Iris pigment epithelial cell (primary cell): ENCODE measurements at places on chromosomes 11 and 22.
A peak's percentile ranks its signal among the peaks of the same experiment; 100 is the strongest.

DNA sequence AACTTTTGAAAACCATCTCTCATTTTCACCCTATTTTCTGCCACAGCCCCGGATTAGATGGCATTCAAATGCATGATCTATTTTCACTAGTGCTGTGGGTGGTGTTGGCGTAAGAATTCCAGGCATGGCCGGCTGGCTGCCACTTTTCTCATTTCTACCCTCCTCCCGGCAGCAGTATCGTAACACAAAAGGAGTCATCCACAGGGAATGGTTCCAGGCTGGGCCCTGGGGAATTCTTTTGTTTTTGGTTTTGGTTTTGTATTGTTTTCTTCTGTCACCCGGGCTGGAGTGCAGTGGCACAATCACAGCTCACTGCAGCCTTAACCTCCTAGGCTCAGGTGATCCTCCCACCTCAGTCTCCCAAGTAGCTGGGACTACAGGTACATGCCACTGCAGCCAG is 13.8 kb downstream of the JAML start:
- DNase-seq, result no peak

GRCh38 chr11:133900176-133901105 is 55.1 kb upstream of the SPATA19 start:
- DNase-seq, result no peak

GRCh38 chr11:93983542-93984195 is 37.5 kb upstream of the HEPHL1 start:
- DNase-seq, result no peak

DNA sequence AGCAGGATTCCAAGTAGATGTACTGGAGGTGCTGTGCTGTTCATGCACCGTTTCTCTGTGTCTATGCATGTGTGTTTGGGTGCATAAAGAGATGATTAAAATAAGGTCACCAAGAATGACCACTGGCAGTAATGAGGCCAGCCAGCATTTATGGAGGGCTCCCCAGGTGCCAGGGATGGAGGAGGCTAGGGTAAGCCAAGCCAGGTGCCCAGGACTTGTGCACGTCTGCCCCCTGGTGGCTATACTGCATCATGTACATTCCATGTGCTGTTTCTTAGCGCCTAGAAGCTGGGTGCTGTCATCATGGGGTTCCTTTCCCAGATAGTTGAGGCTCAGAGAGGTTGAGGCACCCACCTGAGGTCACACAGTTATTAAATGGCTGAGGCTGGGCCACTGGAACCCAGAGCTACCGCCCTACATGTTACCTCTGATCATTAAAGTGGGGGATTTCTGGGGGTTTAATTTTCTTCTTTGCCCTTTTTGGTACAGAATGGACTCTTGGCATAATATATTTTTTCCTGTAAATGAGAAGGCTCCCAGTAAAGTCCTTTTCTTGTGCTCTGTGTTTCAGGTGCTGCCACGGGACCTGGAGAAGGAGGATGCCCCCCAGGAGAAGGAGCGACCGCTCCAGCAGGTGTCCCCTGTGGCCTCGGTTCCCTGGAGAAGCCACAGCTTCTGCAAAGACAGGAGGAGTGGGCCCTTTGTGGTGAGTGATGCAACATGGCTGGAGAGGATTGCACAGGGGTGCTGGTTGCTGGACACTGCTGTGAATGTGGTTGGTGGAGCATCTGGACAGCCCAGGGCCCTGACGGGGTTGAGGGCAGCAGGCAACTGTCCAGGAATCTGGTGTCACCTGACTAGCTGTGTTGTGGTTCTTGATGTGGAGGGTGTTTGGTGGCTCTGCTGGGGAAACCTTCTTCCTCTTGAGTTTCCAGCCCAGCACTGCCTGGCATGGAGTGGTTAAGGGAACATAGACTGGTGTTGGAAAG is 96.4 kb downstream of the KIAA1671 start:
- DNase-seq, result peak; percentile 53

GRCh38 chr11:62513626-62514025 is 33.0 kb downstream of the AHNAK start:
- DNase-seq, result no peak

DNA sequence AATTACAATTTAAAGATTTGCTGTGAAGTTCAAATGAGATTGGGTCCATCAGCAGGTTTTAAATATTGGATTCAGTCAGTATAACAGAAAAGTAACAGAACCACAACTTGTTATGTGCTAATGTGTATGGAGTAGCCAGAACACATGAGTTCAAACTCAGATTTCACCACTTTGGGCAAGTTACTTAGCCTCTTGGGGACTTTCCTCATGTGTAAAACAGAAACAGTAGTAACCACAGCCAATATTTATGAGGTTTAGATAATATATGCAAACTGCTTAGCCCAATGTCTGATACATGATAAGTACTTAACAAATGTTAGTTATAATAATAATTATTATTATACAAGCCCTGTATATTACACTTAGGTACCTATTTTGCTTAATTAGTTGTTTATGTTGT is 21.8 kb upstream of the SLC5A12 start:
- DNase-seq, result peak; percentile 13

GRCh38 chr22:29306835-29307595 is 565 bp downstream of the GAS2L1 start:
- DNase-seq, result peak; percentile 79

DNA sequence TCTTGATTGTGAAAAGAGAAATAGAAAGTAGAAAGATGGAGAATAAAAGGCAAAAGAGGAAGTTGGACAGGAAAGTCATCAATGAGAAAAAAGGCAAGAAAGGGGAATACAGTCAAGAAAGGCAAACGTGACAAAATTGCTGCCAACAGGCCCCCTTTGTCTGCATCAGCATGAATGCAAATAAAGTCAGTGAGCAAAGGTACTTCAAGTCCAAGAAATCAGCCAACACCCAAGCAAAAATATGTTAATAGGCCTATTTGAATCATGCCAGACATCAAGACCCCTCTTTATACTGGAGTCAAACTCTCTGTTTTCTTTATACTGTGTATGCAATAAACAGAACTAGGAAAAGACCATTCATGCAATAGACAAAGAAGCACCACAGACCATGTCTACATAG is 34.3 kb downstream of the GUCY1A2 start:
- DNase-seq, result no peak

DNA sequence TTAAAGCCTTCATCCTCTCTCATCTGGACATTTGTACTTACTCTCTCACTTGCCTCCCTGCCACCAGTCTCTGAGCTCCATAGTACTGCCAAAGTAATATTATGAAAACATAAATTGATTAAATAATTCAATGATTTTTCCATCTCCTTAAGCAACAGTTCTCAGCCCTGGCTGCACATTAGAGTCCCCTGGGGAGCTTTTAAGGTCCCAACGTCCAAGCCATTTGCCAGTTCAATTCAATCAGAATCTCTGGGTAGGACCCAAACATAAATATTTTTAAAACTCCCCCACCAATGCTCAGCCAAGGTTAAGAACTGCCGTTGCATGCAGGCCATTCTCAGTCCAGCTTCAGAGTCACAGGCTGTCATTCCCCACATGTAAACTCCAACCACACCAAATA is 114.4 kb upstream of the BMAL1 start:
- DNase-seq, result no peak

GRCh38 chr22:42475122-42475521 is 42.9 kb upstream of the NFAM1 start:
- no peak for DNase-seq

DNA sequence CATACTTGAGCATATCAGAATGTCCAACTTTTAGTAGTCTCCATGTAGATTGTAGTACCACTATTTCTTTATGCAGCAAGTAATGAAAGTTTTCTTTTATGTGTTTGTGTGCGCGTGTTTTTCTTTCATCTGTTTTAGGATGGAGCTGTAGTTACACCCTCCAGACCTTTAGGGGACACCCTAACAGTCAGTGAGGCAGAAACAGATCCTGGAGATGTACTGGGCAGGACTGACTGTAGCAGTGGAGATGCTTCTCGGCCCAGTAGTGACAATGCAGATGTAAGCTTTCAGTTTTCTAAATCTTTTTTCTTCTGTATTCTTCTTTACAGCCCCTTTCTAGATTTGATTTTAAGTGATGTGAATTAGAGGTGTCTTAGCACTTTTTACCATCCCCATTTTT is 79.9 kb upstream of the GRIK4 start:
- DNase-seq, result peak; percentile 64

DNA sequence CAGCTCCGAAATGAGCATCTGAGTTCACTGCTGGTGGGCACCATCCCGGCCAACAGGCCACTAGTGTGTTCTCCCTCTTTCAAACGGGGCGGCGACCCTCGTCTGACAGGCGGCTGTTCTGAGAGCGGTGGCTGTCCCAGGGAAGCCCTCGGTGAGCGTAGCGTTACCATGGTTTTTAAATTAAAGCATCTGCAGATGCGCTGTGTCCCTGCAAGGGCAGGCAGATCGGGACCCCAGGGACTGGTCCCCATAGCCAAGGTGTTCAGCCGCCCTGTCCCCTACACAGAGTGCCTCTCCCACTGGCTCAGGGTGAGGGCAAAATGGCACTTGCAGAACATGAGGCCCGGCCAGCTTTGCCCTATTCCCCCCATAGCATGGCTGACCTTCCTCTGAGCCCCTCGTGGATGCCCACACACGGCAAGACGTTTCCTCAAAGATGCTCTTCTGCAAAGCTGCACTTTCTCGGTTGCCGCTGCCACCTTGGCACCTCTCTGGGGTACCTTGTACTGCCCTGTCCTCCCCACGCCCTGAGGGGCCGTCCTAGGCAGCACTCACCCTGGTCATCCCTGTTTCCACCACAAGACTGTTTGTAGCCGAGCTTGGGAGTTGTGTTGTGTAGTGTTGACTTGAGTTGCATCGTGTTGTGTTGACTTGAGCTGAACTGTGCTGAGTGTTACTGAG is 51.9 kb upstream of the KCNQ1OT1 start:
- DNase-seq, result no peak

DNA sequence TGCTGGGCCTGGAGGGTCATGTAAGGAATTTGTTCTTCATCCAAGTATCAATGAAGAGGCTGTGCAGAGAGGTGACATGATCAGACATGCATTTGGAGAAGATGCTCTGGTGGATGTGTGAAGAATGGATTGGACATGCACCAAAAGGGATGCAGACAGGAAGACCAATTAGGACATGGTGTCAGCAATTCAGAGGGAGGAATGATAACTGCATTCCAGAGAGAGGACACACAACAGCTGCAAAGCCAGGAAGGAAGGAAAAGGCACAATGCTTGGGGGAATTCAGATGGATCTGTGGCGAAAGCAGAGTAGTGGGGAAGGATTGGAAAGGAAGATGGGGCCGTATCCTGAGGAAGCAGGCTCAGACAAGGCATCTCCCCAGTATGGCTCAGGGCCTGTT is 5.2 kb upstream of the ARRB1 start:
- DNase-seq, result no peak

DNA sequence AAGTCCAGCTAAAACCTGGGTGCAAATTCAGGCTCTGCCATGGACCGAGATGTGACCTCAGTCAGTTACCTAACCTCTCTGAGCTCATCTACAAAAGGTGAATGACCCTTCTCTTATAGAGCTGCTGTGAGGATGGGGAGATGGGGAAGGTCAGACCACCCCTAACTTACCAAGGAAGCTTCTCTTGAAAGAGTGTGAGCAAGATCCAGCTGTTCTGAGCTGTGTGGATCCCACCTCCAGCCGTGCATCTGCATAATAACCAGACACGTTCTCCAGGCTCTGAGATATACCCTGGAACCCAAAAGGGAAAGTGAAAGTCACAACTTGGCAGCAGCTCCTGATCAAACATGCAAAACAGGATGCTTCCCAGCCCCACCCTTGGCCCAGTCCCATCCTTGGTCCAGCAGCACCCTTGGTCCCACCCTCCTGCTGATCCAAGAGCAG is at the start of gene APOL3:
Gene APOL3 (minus strand): TSS at position 257 of the 444 bp plus-strand sequence. CDS start 11,700 bp downstream, outside the sequence.
- DNase-seq, result peak; percentile 78

DNA sequence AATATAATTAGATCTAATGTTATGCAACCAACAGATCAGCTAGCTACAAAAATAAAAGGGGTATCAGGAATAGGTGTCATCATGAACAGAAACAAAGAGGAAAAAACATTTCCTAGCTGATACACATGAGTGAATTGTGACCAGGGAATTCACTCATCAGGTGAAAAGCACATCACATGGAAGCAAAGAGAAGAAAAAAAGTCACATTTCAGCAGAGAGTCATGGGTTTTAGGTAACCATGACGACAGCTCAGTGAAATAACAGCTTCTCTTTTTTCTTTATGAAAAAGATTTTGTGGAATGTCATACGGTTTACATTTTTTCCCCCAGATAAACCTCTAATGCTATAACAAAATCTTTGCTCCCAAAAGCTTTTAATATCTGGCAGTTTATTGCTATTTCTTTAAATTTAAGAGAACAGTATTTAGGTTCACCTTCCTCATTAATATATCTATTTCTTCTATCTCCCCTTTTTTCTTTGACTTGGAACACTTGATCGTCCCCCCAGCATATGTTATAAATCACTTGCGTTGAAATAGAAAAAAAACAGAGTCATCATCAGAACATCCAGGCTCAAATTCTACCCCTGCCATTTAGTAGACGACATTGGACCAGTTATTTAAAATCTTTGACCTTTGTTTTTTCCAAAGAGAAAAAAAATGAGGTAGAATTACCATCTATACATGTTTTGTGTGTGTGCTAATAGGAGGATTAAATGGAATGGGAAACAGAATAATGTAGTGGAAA is 5.3 kb downstream of the TYR start:
- DNase-seq, result peak; percentile 4

DNA sequence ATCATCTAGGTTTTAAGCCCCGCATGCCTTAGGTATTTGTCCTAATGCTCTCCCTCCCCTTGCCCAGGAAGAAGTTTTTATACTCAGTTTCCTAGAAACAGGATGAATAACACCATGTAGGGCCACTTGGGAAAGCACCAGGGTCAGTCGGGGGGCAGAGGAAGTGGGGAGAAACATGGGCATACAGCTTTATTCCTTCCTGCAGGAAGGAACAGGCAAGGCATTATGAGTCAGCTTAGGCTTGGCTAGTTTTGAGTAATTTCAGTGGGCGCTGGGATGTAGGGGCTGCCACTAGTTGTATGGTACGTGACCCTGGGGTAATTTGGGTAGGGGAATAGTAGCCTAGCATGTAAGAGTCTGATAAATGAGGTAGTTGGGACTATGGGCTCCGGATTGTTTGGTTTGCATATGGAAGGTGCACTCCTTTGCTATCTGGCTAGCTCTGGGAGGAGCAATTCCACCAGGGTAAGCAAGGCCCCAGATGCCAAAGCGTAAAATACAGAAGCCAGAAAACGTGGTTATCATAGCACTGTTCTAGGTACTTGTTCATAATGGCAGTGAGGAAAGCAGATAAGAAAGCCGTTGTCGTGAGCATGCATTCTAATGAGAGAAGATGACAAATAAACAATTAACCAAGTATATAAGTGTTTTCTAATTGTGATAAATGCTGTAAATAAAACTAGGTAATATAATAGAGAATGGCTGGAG is 24.8 kb downstream of the ACER3 start:
- DNase-seq, result peak; percentile 79

DNA sequence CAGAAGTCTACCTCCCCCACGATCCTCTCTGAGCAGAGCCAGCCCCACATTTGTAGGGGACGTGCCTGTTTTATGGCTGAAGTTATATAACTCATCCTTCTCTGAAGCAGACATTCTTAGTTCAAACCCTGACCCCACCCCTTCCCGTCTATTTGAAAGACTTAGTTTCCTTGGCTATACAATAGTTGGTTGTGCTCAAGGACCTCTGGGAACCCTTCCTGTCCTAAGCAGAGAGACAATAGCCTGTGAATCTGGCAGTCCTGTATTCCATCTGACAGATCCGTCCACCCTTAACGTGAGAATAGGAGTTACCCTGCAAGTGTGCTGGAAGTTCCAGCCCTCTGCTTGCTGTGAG is 75.2 kb downstream of the MN1 start:
- DNase-seq, result no peak

GRCh38 chr11:131754671-131755070 is 384.3 kb downstream of the NTM start:
- DNase-seq, result peak; percentile 55

GRCh38 chr22:27302501-27302900 is 499.1 kb downstream of the MN1 start:
- no peak for DNase-seq
